ENCODE measurements at places on chromosomes 5 and 9. TPM values are rescaled to one million over a fixed set of nuclear protein-coding genes. Genes with fewer than 3 reads are reported as not detected.

The INSL6 gene
- not detected for total RNA-seq

The SAPCD2 gene
- total RNA-seq, result 28.5 TPM

The SOX30 gene
- 0.22 TPM for total RNA-seq

The LHX3 gene
- not detected for total RNA-seq

The SMU1 gene
- 30.6 TPM for total RNA-seq

The HRCT1 gene
- 1.6 TPM for total RNA-seq

The HTR4 gene
- not detected for total RNA-seq

The PCDHGA12 gene
- 0.39 TPM for total RNA-seq

The HAVCR1 gene
- not detected for total RNA-seq

The BTNL9 gene
- not detected for total RNA-seq

The PLPP7 gene
- total RNA-seq, result 3.4 TPM

The MEF2C gene
- 7.7 TPM for total RNA-seq

The FAM78A gene
- total RNA-seq, result 0.71 TPM

The CDKN2B gene
- 24.1 TPM for total RNA-seq

The PCDHGB6 gene
- total RNA-seq, result not detected

The SPINK6 gene
- not detected for total RNA-seq

The SREK1IP1 gene
- total RNA-seq, result 7.6 TPM

The WNT8A gene
- 0.12 TPM for total RNA-seq

The TRAF1 gene
- 5.7 TPM for total RNA-seq

The KIF20A gene
- total RNA-seq, result 133 TPM

The GGTA1 gene
- total RNA-seq, result not detected

The SPATA31A3 gene
- total RNA-seq, result not detected

The PCDHA9 gene
- total RNA-seq, result not detected

The BAAT gene
- not detected for total RNA-seq

The ZNG1A gene
- 47.2 TPM for total RNA-seq

The SHC3 gene
- 3.2 TPM for total RNA-seq

The IL9 gene
- total RNA-seq, result not detected

The PAEP gene
- not detected for total RNA-seq

The EFNA5 gene
- total RNA-seq, result 2.5 TPM

The PKD2L2 gene
- total RNA-seq, result 0.17 TPM

The CARD9 gene
- 0.05 TPM for total RNA-seq

The PAPPA gene
- total RNA-seq, result 0.20 TPM

The NKD2 gene
- 0.17 TPM for total RNA-seq

The FAM193B gene
- 5.9 TPM for total RNA-seq

The CBY3 gene
- not detected for total RNA-seq

The SPATA31D4 gene
- not detected for total RNA-seq

The CD74 gene
- total RNA-seq, result 1.8 TPM

The TAF1L gene
- 0.02 TPM for total RNA-seq

The BNC2 gene
- 7.0 TPM for total RNA-seq

Measured in M059J (cell line).